ENCODE measurements at places on chromosomes 6 and 20. TPM values are rescaled to one million over a fixed set of nuclear protein-coding genes. Genes with fewer than 3 reads are reported as not detected.
A peak's percentile ranks its signal among the peaks of the same experiment; 100 is the strongest.

Gene BNIP5
- total RNA-seq = not detected

Gene TMEM181
- total RNA-seq = 33.5 TPM

DNA sequence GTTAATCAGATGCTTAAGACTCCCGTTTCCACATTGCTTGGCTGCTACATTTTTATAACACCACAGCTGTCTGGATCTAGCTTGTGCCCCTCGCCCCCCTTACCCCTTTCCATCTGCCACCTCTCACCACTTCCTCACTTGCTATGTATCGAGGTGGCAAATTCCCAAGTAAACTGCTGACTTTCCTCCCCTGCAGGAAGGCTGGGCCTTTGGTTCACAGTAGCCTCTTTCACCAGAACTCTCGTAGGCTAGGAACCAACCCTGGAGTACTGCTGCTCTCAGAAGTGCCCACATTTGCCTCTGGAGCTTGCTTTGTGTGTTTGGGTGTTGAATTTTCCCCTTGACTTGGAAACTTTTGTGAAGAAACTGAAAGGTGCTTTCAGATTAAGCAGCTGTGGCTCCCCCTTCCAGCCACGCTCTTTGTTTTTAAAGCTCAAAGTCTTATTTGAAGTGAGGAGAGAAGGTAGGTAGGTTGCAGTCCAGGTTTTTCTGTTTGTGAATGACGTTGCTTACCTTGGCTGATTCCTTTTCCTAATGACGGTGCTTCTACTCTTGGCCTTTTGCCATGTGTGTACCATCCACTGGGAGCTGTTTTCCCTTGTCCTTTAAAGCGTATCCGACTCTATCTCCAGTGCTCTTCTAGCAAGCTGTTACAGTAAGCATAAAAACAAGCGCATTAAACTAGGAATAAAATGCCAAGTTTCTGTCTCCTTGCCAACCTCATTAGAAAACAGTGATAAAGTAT lies 90.4 kb downstream of the CARMIL1 start:
- peak; percentile 87 for DNase-seq

Gene TNFRSF21
- 30.3 TPM for total RNA-seq

DNA sequence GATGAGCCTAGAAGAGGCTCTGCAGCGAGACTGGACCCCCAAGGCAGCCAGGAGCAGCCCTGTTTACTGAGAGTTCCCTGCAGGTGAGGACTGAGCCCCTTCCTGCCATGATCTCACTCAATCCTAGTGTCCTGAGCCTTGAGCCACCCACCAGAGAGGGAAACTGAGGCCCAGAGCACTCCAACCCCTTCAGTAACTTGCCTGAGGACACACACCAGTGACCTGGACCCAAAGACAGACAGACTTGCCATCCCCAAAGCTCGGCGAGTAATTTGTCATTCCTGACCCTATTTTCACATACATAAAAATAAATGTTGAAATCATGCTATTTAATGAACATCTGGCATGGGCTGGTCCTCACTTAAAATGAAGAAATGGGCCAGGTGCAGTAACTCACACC lies 16.7 kb downstream of the BMP7 start:
- no peak for DNase-seq

DNA sequence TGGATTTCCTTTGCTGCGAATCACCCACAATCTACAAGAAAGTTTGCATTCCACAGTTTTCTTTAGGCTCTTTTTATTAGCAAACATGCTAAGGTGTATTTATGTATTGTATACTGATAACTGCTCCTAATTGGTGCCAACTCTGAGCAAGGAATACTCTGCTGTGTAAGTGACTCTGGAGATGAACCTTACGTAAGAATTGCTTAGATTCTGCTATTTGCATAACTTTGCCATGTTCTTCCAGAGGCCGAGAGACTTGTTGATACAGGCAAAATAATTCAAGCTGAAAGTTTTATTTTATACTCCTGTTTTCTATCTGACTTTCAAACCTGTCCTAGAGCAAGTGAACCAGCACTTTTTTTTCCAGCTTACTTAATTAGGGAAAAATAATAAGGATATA lies 461.3 kb downstream of the GJA1 start:
- no peak for DNase-seq

Gene SLC22A16
- total RNA-seq = not detected

Gene MCCD1
- total RNA-seq = not detected

Gene NR2E1
- total RNA-seq = not detected

DNA sequence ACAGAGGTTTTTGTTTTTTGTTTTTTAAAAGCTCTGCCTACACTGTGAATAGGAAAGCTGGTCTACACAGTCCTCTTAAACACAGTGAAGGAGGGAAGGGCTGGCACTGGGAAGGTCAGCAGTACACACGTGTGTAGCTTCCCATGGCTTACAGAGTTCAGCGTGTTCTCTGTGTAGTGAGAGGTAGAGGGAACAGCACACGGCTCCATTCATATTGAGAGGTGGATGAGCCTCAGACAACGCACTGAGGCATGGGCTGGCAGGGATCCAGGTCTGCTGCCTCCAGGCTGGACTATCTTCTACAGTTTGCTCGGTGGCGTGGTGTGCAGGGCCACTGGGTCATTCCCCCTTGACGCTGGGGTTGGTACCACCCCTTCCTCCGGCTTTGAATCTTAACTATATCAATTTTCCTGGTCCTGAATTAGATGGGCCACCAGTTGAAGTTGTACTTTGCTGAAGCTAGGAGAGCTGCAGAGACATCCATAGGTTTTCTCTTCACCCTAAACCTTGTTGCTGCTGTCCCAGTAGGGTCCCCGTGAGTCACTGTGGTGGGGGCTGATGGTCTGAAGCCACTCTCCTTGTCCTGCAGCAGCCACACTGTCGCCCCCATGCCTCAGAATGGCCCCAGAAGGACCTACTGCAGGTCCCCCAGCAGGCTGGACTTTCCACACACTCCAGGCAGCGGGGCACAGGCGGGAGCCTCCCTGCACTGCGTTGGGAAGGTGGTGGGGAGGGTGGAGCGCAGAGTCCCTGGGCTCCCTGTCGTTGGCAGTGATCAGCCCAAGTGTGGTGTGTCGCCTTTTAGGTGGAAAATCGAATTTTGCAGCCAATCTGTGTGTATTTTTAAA lies 2.0 kb downstream of the ARFGAP1 start:
- no peak for DNase-seq

Gene TFAP2C
- not detected for total RNA-seq

Measured in myocyte (in vitro differentiated cells).